ENCODE measurements at places on chromosomes 3 and 15.

GRCh38 chr3:100047455-100048141, 66.7 kb downstream of the FILIP1L start:
- DNase-seq: no peak

DNA sequence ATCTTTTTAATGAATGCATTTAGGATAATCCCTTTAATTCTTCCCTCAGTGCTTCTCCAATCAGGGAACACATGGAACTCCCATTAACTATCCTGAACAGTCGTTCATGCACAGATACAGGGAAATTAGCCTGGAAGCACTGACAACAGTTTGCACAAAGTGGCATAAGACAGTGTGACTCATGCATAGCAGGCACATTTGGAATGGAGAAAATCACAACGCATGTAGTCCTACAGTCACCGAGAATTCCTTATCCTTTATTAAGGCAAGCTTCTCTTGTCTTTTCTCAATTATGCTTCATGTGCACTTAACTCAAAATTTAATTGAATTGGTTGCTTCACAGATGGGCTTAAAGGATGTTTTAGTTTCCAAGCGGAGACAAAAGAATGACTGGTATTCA, 155.0 kb upstream of the CRBN start:
- DNase-seq: no peak

GRCh38 chr15:78537266-78537905, 2.9 kb upstream of the PSMA4 start:
- DNase-seq: no peak

DNA sequence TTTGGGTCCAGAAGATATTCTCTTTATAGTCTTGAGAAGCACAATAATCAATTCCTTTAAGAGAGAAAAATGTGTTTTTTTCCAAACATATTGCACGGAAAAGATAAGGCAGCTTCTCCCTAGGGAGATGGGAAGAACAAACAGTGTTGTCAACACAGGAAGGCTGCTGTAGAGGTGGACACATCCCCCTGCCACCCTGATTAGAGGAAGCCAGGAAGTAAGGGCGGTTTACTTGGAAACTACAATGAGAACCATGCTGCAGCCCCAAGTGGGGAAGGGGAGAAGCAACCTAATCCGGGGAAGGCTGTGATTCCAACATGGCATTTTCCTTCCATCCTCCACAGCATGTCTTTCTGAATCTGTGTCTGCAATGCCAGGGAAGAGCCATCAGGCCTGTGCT, 256.9 kb upstream of the TGFBR2 start:
- DNase-seq: no peak

DNA sequence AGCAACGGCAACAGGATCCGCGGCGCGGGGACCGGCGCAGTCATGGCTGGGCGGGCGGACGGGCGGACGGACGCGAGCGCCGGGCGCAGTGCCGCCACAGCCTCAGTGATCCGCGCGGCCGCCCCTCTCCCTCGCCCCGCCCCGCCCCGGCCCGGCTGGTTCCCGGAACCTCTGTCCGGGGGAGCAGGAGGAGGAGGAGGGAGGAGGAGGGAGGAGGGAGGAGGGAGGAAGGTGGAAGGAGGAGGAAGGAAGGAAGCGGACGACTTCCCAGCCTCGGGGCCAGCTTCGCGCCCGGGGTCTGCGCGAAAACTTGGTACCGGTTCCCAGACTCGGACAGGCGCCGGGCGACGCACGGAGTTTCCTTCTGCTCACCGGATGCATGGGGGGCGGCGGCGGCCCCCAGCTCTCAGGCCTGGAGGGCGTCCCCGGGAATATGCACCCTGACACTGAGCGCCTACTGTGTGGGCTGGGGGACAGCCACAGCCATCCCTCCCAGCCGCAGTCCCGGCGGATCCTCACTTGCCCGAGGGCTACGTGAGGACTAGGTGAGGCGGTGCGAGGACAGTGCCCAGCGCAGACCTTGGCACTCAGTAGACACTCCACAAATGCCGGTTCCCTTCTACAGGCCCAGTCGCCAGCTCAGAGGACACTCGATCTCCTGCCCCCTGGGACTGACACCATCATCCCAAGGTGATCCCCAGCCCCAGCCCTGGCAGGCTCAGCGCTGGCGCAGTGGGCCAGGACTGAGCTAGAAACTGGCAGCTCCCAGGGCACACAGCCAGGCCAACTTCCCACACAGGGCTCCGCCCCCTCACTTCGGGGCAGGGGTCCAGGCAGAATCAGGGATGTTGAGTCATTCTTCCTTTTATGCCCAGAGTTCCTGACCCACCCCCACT, at the start of gene SHISA5:
SHISA5 (minus strand) TSS at position 124 of the 896 bp plus-strand sequence; CDS start at position 44, 80 bp downstream.
- no peak for DNase-seq

GRCh38 chr3:22360970-22361369, 610.0 kb upstream of the ZNF385D start:
- no peak for DNase-seq

DNA sequence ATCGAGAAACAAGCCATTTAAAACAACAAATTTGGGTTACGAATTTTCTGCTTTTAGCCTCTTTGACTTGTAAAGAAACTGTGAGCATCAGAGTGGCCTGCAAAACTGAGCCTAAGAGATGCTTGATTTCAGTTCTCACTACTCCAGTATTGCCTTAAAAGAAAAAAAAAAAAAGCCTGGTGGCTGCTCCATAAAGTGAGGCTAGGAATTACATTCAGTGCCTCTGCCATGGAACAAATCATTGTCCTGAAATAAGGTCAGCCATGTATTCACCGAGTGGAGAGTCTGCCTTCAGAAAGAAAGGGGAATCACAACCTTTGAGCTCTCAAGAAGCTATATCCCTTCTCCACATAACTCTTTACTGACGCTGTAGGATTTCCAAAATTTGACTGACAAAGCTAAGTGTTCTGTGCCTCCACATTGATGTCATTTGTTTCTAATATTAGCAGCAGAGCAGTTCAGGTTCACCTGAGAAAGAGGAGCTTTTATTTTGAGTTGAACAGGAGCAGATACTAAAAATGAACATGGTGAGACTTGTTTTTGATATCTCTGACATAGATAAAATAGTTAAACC, 137.3 kb downstream of the SSR3 start:
- DNase-seq: no peak

- no peak for DNase-seq
Measured at GRCh38 chr3:61221759-61222362, 29.4 kb downstream of the FHIT start.

GRCh38 chr15:41820791-41821423, 7.0 kb upstream of the JMJD7 start:
- DNase-seq: no peak

- no peak for DNase-seq
Measured at GRCh38 chr15:59216911-59217310, 10.3 kb downstream of the LDHAL6B start.

DNA sequence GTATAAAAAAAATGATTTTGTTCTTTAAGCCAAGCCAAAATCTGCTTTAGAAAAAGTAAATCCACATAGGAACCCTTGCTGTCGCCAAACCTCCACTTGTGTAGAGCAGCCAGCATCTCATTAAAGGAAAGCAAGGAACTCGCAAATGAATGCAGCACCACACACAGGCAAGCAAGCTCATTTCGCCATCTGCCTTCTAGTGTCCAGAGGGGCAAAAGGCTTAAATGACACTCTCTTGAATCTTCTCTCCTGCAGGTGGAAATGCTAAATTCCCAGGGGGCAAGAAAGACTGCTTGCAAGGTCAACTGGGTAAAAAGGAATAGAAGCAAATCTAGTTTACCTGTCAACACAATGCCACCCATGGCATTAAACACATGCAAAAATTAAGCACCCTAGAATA, 2.4 kb downstream of the MB21D2 start:
- no peak for DNase-seq

Measured in CD8-positive, alpha-beta T cell (primary cell).